ENCODE measurements at places on chromosomes 5 and 9.

- DNase-seq: no peak
Measured at GRCh38 chr5:83780699-83781350, 60.2 kb upstream of the HAPLN1 start.

- DNase-seq: no peak
Measured at GRCh38 chr9:26974927-26975326, 18.7 kb downstream of the IFT74 start.

DNA sequence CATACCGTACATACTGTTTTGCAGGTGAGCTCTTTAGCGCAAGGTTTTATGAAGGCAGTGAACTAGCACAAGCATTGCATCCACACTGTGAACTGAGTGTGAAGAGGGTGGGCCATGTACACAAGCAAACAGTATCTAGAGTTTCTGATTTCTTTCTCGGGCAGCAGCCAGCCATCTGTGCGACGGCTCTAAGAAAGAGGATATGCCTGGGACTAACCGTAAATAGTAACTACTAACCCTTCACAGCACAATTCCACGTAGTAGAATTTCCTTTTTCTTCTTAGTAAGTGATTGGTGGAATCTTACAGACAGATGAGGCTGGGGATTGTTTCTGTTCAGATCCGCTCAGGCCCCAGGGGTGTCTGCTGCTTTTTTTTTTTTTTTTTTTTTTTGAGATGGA, 89.0 kb downstream of the DRD1 start:
- no peak for DNase-seq

DNA sequence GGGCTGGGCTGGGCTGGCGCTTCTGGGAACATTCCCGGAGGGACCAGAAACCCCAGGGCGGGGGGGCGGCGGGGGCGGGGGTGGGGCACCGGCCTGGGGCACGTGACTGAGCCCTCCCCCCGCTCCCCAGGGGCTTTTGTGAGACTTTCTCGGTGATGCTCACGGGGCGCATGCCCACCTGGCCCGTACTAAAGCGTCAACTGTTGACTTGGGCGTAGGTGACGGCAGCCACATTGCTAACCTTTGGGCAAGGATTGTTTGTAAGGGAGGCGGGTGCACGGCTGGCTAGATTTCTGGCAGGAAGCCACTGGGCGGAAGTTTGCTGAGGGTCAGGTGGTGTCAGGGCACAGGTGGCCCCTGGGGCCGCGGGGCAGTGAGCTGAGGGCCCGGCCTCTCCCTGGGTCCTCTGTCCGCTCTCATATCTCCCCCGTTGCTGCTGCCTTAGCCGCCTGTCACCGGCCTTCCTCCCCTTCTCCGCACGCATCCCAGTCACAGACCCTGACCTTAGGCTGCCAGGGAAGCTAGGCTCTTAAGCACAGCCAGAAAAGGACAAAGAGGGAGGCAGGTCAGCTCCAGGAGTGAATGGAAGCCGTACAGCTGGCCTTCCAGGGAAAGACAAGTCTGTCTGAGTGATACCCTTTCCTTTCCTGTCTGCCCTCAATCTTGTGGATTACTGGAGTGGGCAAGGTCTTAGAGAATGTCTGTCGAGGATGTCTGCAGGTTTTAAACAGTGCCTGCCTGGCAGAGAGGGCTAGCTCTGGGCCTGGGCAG, 812 bp downstream of the CACFD1 start:
- DNase-seq: no peak
